ENCODE measurements at places on chromosomes 16 and 17.

- DNase-seq: no peak
Measured at GRCh38 chr16:66923247-66923731, 2.0 kb downstream of the RRAD start.

DNA sequence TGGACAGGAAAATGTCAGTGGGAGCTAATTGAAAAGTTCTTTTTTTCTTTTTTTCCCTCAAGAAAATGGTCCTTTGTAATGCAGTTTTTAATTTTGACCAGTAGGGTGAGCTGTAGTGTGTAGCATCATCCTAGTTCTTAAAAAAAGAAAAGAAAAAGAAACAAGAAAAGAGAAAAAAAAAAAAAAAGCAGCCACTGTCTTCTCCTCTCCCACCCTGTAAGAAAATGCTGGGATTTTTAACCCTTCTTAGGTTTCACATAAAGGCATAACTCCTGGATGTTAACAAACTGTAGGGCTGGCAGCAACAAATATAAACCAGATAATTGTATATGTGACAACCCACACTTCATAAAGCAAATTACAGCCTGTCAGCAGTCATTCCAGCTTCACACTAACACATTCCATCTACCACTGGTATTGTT, 78.1 kb downstream of the SKAP1 start:
- DNase-seq: no peak

- no peak for DNase-seq
Measured at GRCh38 chr16:85544668-85545067, 68.5 kb upstream of the GSE1 start.

GRCh38 chr17:77480199-77480508, 339.4 kb downstream of the SEC14L1 start:
- DNase-seq: no peak

DNA sequence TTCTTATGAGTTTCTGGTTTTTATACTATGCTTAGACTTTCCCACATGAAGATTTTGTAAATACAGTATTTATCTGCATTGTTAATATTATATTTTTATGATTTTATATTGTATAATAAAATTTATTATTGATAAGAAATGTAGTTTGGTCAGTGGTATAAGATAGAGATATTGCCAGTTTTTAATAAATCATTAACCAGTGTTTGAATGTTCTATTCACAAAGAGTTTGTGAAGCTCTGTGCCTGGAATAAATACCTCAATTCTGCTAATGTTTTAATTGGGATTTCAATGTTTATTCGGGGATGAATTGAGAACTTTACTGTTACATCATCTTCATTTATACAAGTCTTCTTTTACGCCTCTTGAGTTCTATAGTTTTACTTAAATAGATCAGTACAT, 16.9 kb downstream of the COX10 start:
- no peak for DNase-seq

DNA sequence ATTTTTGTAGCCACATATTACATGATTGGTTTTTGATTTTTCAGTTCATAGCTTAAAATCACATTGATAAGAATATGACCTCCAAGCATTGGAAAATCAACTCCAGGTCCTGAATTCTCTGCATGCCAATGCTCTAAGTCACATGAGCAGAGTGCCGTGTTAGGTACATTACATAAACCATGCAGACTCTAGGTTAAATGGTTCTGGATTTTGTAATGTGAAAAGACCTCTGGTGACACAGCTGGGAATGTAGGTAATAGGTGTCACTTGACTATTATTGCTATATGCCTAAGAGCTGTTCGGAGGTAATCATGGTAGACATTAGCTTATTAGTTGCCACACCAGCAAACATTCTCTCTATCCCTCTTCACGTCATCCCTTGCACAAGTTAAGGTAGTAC, 231.1 kb upstream of the SALL1 start:
- DNase-seq: no peak

- no peak for DNase-seq
Measured at GRCh38 chr16:68190081-68190480, 45.8 kb downstream of the ESRP2 start.

DNA sequence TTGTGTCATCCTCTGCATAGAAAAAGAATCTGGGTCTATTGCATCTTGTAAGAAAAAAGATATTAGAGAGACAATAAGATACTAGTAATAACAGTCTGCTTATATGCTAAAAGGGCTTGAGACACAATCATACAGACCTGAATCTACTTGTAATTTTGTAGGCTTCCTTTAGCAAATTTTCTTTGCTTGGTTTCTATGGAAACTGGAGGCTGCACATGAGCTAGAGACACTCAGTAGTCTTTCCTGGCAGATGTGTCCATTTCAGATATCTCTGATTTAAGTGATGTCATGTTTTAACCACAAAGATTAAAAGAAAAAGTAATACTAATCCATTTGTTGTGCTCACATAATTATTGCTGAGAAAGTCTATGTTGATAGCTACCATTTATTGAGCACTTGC, 123.9 kb upstream of the GNAO1 start:
- DNase-seq: no peak

Measured in NCI-H187 treated with DMSO at 0.1 percent for 48 hours (cell line).